Colonic mucosa (tissue), 4 donors: ENCODE measurements at places on chromosomes 13 and 19.

- DNase-seq: no peak
These were observed 144.7 kb upstream of the KLF12 start for GRCh38 chr13:74278901-74279300.

GRCh38 chr13:114161028-114161556 lies 18.0 kb upstream of the CFAP97D2 start:
- DNase-seq: no peak

DNA sequence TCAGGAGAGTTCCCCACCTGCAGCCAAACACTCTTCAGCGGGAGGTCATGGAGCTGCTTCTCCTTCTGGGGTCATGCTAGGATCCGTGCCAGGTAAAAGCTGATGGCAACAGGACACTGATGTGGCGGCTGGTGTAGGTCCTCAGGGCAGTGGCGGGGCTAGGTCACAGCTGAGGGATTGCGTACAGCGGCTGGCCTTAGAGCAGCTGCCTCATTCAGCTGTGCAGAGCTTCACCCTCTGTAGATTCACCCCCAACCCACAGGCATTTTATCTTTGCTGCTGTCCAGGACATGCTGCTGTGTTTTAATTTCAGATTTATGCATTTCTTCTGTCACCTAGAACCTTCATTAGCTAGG lies 2.3 kb downstream of the MCF2L start:
- no peak for DNase-seq

DNA sequence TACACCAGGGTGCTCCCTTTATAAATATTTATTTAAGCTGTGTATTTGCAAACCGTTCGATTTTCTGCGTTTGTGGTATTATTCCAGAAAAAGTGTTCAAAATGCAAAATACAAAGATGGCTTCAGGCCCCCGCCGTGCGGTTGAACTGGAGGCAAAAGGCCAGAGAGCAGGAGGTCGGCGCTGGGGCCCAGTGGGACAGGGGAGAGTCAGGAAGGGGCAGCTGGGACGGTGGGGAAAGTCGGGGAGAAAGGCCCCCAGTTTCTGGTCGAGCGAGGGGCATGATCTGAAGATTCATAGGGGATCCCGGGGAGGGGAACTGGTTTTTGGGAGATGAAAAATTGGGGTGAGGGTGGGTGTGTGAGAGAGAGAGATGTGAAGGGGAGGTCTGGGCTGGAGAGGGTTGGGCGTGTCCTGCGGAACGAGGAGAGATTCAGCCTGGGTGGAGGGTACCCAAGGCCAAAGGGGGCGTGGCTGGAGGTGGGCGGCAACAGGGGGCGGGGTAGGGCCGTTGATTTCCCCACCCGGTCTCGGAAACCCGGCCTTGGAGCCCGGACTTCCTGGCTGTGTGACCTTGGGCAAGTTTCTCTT lies 678 bp downstream of the ISOC2 start:
- peak; percentile 92 for DNase-seq

GRCh38 chr19:49374665-49375434 lies 11.2 kb downstream of the DKKL1 start:
- DNase-seq: no peak

GRCh38 chr19:31572976-31573298 lies 223.7 kb upstream of the TSHZ3 start:
- no peak for DNase-seq

DNA sequence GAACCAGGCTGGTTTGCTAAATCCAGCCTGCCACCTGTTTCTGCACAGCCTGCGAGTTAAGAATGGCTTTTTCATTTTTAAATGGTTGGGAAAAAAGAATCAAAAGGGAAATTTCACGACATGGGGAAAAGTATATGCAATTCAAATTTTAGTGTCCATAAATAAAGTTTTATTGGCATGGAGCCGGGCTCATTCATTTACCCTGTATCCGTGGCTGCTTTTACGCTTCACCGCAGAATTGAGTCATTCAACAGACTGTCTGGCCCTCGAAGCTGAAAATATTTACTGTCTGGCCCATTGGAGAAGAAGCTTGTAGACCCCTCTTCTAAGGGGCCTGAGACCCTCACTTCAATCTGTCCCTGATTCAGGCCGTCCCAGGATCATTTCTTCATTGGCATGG lies 26.1 kb downstream of the IER2 start:
- no peak for DNase-seq

- no peak for DNase-seq
These were observed 25.5 kb upstream of the CCNP start for GRCh38 chr19:40251991-40252390.

DNA sequence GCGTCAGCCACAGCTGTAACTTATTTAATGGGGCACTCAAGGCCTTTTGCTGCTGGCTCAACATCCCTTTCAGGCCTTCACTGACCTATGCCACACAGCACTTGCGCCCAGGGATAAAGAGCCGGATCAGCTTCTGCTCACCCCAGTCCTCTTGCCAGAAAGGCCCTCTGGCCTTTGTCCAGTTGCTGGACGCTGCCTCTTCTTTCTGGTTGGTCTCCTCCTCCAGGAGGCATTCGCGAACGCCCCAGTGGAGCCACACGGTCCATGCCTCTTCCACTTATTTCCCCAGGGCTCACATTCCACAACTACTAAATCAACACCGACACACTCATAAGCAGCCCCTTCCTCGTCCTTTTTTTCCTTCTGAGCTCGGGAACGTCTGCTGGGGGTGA lies 3.7 kb upstream of the ZNF329 start:
- DNase-seq: peak; percentile 35

- DNase-seq: no peak
These were observed 113.5 kb downstream of the COG6 start for GRCh38 chr13:39768962-39769361.

DNA sequence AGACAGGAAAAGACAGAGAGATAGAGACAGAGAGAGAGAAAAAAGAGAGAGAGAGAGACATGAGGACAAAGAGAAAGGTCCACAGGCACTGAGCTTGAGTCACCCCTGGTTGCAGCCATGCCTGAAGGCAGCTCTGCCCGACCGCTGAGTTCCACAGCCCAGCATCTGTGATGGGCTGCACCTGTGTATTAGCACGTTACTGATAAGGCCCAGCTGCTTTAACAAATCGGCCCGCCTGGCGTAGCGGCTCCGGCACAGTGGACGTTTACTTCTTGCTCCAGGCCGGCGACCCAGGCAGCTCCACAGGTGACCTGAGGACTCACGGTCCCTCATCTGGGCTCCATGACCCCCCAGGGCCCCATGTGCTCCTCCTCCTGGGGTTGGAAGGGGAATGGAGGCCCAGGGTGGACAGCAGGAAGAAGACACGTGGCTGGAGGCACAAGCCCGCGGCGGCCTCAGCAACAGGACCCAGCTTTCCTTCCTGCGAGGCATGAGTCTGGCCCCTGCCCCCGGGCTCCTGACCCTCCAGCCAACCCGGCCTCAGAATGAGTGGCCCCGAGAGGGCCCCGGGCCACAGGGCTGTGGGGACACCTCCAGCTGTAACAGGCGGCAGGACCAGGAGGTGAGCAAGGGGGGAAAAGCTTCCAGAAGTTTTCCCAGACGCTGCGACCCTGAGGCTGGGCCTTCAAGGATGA lies 3.9 kb upstream of the CSNK1G2 start:
- no peak for DNase-seq

DNA sequence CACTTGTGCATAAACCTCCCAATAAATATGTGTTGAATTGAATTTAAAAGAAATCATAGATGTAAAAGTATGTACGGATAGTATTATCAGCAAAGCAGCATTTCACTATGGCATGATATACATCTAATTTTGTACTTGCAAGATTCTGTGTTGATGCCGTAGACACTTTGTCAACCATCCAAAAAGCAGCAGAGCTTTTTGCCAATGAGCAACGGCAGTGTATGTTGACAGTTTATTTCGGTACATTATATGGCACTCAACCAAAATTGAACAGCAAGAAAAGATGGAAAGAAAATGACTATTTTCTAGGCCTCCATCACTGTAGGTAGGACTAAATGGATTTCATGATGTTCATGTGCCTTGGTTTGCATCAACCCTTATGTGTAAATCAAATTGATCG lies 543.7 kb downstream of the DACH1 start:
- no peak for DNase-seq

DNA sequence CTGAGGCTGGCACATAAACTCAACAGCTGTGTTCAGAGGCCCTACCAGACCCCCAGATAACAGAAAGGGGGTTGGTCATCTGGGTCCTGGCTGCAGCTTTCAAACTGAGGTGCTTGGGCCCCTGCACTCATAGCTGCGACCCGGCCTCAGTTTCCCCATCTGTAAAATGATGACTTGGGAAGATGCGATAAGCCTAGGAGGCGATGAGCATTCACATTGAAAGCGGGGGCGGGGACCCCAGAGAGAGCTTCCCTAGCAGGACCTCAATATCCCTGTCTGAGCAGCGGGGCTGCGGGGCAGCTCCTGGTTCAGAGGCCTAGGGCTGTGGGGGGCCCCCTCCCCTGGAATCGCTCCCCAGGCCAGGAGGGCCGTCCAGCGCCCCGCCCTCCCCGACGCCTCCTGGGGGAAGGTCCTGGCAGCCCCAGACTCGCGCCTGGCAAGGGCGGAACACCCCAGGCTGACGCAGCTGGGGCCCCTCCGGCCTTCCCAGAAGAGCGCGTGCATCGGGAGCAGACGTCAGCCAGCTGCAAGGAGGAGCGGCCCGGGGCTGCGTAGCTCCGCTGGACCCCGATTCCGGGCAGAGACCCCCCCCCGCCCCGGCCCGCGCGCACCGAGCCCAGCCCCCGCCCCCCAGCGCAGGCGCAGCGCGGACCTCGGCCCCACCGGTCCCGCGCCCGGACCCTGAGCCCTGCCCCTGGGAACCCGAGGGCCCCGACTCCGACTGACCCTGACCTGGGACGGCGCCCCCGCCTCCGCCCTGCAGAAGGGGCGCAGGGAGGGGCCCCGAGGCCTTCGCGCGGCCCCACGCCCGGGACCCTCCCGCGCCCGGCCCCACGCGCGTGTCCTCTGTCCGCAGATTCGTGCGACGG lies 3.5 kb downstream of the FSTL3 start:
- DNase-seq: peak; percentile 58

DNA sequence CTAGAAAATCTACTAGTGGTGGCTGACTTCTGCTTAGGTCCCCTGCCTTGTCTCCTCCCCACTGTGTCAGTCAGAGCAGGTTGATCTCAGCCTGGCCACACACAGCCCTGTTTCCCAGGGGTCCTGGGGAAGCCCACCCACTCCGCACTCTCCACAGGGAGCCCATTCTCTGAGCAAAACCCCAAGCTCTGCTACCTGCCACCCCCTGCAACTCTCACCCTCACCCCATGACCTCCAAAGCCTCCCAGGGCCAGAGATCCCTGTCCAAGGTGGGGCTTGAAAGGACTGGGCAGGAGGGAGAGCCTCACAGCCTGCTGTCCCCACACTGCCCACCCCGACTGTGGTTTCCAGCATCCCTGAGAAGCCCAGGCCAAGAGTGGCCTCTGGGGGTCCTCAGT lies 58.8 kb upstream of the ZNF536 start:
- no peak for DNase-seq

- DNase-seq: no peak
These were observed 268.3 kb downstream of the RFC3 start for GRCh38 chr13:34086281-34086680.

- no peak for DNase-seq
These were observed 2.2 kb downstream of the ZNF100 start for GRCh38 chr19:21765151-21765550.

DNA sequence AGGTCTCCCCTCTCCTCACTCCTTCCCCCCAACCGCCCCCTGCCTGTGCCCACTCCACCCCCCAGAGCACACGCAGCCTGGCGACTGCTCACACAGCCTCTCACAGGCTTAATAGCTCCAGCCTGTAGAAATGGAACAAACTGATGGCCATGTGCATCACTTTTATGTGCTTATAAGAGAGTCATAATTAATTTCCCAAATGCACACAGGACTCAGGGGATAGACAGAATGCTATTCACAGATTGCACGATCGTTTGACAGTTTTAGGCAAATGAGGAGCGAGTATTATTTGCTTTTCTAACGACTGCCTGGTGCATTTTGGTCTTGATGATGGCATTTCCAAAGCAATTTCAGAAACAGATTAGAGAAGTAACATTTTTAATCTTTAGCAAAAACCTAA lies 97.7 kb upstream of the VSTM2B start:
- no peak for DNase-seq

GRCh38 chr13:77513719-77514335 lies 21.7 kb upstream of the SCEL start:
- DNase-seq: no peak

- no peak for DNase-seq
These were observed 2.5 kb downstream of the ZNF430 start for GRCh38 chr19:21022996-21023395.

- no peak for DNase-seq
These were observed 41.1 kb downstream of the SPTBN4 start for GRCh38 chr19:40507892-40508291.

- DNase-seq: peak; percentile 87
These were observed at the start of gene KLF2 for GRCh38 chr19:16324384-16325160. Gene KLF2, plus strand, starts transcription at chr19:16324826. Its CDS starts 98 bp downstream, at chr19:16324924.

DNA sequence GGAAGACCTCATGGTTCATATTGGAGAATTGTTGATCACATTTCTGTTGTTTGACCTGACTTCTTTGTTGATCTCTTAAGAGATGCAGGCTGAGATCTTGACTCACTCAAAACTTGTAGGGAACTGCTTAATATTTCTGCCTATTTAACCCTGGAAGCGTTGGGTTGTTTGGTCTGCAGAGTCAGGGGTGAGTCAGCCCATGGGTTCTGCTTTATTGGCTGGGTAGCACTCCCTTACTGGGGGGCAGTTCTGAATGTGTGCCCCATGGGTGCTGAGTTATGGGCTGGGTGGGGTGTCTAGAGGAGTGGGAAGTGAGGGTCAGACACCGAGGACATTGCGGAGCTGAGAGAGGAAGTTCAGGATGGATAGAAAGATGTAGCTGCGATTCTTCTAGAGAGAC lies 87.9 kb downstream of the LRCH1 start:
- DNase-seq: no peak

DNA sequence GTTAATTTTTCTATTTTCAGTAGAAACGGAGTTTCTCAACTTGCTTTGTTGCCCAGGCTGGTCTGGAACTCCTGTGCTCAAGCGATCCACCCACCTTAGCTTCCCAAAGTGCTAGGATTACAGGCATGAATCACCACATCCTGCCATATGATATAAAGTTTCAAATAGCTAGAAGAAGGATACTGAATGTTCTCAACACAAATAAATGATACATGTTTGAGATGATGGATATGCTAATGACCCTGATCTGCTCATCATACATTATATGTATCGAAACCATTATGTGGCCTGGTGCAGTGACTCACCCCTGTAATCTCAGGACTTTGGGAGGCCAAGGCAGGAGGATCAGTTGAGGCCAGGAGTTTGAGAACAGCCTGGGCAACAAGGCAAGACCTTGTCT lies 11.5 kb downstream of the CIB3 start:
- DNase-seq: no peak

DNA sequence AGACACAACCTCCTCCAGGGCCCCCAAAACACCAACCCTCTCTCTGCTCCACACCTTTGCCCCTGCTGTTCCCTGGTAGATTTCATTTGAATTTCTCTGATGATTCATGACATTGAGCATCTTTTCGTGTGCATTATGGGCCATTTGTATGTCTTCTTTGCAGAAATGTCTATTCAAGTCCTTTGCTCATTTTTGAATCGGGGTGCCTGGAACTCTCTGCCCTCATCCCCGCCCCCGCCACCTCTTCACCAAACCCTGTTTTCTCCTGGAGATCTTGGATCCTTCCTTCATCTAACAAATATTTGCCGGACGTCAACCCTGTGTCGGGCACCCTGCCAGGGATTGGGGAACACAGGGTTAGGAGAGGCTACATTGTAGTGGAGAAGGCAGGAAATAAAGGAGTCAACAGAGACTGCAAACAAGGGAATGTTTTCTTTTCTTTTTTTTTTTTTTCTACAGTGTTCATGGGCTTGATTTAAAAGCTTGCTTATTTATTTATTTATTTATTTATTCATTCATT lies 25.5 kb upstream of the SLC1A5 start:
- DNase-seq: peak; percentile 50
